ENCODE measurements at places on chromosomes 7 and 10.

DNA sequence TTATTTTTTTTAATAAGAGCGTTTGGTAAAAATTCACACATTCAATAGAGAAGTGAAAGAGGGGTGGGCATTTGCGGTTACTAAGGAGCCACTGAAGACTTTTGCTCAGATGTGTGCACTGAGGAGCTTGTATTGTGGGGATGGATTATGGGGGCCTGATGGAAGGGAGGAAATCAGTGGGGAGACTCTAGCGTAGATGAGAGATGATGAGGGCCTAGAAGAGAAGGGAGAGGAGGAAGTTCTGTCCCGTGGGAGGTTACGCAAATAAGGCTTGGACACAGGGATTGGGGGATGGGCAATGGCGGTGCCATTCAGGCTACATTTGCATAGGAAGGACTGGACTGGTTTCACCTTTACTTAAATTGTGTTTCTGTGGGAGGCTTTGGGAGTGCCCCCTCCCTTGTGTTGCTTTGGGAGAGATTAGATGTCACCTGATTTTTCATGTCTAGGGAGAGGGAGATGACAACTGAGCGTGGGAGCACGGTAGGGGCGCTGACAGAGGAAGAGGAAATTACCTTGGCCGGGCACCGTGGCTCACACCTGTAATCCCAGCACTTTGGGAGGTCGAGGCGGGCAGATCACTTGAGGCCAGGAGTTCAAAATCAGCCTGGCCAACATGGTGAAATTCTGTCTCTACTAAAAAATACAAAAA lies 2.2 kb upstream of the HIP1 start:
- DNase-seq, result no peak
- H3K4me1 ChIP-seq, result peaks cover 13% of the 10 kb centered on the region
- no peak overlapping the region for H3K27ac ChIP-seq
- H3K27me3 ChIP-seq, result peaks cover 19% of the 10 kb centered on the region

DNA sequence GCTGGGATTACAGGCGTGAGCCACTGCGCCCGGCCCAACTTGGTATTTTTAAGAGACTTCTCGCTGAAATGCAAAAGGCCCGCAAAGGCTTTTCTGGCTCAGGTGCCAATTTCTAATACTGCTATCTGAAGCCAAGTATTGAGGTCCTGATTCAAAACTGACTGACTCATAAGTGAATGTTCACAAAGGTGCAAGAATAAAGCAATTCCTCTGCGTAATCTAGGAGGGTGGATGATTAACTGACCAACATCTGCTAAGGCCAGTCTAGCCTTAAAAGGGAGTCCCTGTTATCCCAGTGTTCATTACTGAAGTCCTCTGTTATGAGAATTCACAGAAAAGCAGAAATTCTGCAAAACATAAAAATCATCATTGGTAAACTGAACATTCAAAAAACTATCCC lies 111.4 kb downstream of the SRPK2 start:
- H3K27me3 ChIP-seq, result no peaks in the 10 kb centered on the region
- H3K4me3 ChIP-seq, result no peak overlapping the region
- peaks cover 22% of the 10 kb centered on the region for H3K4me1 ChIP-seq
- H3K36me3 ChIP-seq, result peaks cover 5% of the 10 kb centered on the region
- H3K27ac ChIP-seq, result no peak overlapping the region

- H3K27ac ChIP-seq, result no peak overlapping the region
- no peak for DNase-seq
- peaks cover 65% of the 10 kb centered on the region for H3K36me3 ChIP-seq
- H3K4me1 ChIP-seq, result peaks cover 67% of the 10 kb centered on the region
- H3K4me3 ChIP-seq, result no peak overlapping the region
- no peaks in the 10 kb centered on the region for H3K27me3 ChIP-seq
Observed at GRCh38 chr10:7315906-7316305, 94.9 kb downstream of the SFMBT2 start.

GRCh38 chr10:45580371-45581215 lies 92.0 kb downstream of the ZFAND4 start:
- DNase-seq, result peak; percentile 35
- H3K27me3 ChIP-seq, result no peaks in the 10 kb centered on the region
- peak overlapping the region; percentile 83 for H3K4me3 ChIP-seq
- peaks cover 29% of the 10 kb centered on the region for H3K4me1 ChIP-seq

DNA sequence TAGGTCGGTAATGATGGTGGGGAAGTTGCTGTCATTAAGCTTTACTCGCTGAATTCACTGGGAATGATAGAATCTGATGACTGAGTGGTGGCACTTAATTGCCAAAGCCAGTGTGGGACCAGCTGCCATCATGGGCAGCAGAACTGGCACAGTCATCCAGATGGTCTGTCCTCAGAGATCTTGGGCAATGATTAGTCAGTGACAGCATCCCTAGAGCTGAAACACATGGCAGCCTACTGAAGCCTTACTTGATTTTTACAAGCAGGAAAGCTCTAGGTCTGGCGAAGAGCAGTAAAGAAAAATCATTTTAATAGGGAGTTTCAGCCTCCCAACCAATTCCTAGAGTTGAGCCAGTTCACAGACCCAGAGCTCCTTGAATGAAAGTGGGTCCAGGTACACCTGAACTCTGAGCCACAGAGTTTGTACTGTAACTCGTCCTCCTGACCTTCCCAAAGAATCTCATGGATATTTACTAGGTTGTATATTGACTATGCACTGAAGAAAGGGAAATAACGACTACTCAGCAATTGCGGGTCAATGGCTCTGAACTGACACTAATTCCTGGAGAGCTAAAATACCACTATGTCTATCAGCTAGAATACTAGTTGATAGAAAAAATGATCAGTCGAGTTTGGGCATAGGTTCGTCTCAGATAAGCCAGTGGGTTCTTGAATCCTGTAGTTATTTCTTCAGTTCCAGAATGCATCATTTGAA lies 4.4 kb upstream of the ASB13 start:
- no peaks in the 10 kb centered on the region for H3K36me3 ChIP-seq
- peaks cover 7% of the 10 kb centered on the region for H3K4me1 ChIP-seq
- no peak overlapping the region for H3K4me3 ChIP-seq
- DNase-seq, result no peak
- H3K27me3 ChIP-seq, result peaks cover 9% of the 10 kb centered on the region

DNA sequence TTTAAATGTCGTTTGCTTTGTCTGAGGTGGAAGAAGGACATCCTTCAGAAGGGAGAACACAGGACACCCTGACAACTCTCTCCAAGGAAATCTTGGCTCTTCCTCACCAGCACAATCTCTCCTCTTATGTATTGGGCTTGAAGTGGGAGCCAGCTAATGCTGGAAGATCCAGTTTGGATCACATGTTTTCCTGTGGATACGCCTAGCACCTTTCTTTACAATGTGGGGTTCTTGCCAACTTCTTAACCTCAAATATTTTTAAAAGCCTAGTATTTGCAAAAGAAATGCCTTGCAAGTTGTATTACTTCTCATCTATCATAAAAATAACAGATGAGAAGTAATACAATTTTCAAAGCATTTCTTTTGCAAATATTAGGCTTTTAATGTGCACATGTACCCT lies 76.4 kb downstream of the FRMD4A start:
- H3K27me3 ChIP-seq, result peaks cover 20% of the 10 kb centered on the region
- DNase-seq, result no peak
- no peak overlapping the region for H3K4me3 ChIP-seq
- H3K27ac ChIP-seq, result no peak overlapping the region
- H3K36me3 ChIP-seq, result no peaks in the 10 kb centered on the region

GRCh38 chr7:91343420-91343960 lies 79.3 kb downstream of the FZD1 start:
- DNase-seq, result no peak
- H3K27me3 ChIP-seq, result no peaks in the 10 kb centered on the region
- H3K4me3 ChIP-seq, result no peak overlapping the region
- H3K27ac ChIP-seq, result no peak overlapping the region
- no peaks in the 10 kb centered on the region for H3K4me1 ChIP-seq
- no peaks in the 10 kb centered on the region for H3K36me3 ChIP-seq

- H3K4me3 ChIP-seq, result no peak overlapping the region
- no peak overlapping the region for H3K27ac ChIP-seq
- no peaks in the 10 kb centered on the region for H3K4me1 ChIP-seq
- no peak for DNase-seq
Observed at GRCh38 chr10:128286762-128287500, 160.7 kb upstream of the MKI67 start.

DNA sequence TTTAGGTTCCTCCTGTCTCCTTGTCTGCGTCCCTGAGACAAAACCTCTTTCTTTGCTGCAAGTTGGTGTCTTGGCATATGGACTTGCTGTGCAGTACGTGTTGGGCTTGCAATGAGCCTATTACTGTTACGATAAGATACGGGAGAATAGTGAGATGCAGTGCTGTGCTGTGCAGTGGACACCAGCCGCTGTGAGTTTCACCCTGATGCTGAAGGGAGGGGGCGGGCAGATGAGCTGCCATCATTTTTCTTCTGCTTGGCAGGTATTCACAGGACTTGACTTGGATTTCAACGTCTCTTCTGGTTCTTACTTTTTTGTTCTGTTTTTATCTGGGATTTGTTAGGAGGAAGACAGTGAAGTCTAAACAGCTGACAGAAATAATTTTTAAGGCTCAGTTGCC lies 257.1 kb upstream of the PITRM1 start:
- peaks cover 4% of the 10 kb centered on the region for H3K4me1 ChIP-seq
- no peak overlapping the region for H3K4me3 ChIP-seq
- no peaks in the 10 kb centered on the region for H3K27me3 ChIP-seq
- no peaks in the 10 kb centered on the region for H3K36me3 ChIP-seq
- H3K27ac ChIP-seq, result no peak overlapping the region
- no peak for DNase-seq
